ENCODE measurements at places on chromosomes 11 and 22. TPM values are rescaled to one million over a fixed set of nuclear protein-coding genes. Genes with fewer than 3 reads are reported as not detected.

- no peak for DNase-seq
Measured at GRCh38 chr11:79507706-79508105, 66.9 kb upstream of the TENM4 start.

DNA sequence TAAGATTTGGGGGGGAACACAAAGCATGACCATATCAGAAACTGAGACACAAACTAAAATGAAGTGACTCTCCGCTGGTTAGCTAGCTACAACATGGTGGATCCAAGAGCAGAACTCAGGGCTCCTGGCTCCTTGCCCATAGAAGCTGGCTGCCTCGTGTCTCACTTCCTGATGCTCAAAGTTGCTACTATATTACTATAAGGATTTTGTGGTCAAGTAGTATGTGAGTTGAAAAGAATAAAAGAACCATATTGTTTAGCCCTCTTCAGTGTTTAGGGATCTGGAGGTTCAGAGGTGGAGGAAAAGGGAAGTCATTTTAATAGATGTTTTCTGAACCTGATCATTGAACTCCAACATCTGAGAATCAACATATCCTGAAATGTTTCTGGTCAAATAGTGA, 16.9 kb upstream of the SIK2 start:
- DNase-seq, result no peak

DNA sequence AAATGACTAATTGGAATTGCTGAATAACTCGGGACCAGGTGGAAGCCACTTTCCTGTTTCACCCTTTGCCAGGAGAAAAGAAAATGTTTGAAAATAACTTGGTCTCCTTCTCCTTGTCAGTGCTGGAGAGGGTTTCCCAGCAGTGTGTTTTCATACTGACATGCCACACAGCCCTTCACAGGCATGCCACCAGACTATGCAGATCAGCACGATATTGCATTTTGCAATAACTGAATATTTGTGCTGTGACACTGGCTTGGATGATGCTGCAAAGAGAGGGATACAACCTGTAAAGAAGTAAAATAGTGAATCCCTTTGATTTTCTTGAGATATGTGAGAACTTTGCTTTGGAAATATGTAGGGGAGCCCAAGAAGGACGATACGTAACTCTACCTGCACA, 200.0 kb upstream of the NAV2 start:
- no peak for DNase-seq

GRCh38 chr22:19691721-19692341, 22.5 kb upstream of the SEPTIN5 start:
- DNase-seq, result peak; percentile 26

DNA sequence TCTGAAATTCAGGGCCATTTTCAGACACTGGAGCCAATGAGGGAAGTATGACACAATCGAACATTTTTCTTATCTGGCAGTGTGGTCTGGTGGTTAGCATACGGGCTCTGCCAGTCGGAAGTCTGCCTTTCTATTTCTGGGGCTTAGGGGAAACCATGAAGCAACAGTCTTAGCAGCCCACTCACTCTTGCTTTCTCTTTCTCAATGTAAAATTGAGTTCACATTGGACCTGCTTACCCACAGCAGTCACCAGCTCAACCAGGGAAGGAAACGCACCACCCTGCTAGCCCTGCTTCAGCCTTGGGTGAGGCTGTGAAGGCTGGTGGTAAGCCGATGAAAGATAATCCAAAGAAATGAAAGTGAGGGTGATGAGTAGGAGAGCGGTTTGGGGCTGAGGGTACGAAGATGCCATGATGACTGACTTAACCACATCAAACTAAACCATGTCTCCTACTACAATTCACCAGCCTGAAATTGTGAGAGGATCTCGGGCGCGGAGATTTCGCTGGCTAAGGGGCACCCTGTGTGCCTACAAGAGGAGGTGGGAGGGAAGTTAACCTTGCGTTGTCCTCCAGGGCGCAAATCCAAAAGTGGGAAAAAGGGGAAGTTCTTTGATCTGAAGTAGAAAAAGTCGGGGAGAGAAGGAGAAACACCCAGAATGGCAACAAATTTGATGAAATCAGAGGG, 2.0 kb upstream of the LMO2 start:
- no peak for DNase-seq

- no peak for DNase-seq
Measured at GRCh38 chr11:118442908-118443589, 6.8 kb downstream of the KMT2A start.

HIKESHI gene
- 120 TPM for polyA plus RNA-seq

SAA4 gene
- polyA plus RNA-seq, result not detected

MOV10L1 gene
- 4.6 TPM for polyA plus RNA-seq

ST14 gene
- not detected for polyA plus RNA-seq

OR52I1 gene
- polyA plus RNA-seq, result not detected

Measured in AG04450 (cell line).